Activated CD4-positive, alpha-beta T cell treated with anti-CD3 and anti-CD28 coated beads for 36 hours (primary cell): ENCODE measurements at places on chromosomes 2 and 18.

GRCh38 chr2:11196246-11196645 is 41.0 kb downstream of the SLC66A3 start:
- no peak for DNase-seq

DNA sequence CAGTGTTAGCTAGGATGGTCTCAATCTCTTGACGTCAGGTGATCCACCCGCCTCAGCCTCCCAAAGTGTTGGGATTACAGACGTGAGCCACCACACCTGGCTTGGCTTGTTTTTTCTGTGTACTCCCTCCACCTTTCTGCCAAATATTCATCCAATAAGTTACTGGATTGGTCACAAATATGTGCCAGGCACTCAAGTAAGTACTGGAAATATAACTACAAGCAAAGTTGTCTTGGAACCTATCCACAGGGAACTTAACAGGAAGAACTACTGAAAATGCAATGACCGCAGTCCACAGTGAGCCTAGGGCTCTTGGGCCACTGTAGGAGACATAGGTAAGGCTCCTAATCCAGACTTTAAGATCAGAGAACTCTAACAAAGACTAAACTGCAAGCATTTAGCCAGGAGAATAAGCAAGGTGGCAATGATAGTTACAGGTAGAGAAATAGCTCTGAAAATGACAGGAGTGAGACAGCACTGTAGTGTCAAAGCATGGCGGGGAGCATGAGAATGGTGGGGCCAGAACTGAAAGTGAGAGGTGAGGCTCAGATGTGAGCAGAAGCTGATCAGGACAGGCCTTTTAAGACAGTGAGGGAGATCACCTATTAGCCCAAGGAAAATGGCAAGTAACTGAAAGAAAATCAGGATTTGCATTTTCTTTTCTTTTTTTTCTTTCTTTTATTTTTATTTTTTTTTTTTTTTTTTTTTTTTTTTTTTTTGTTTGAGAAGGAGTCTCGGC is 252.1 kb downstream of the RBM43 start:
- no peak for DNase-seq

- DNase-seq, result no peak
Measured at GRCh38 chr18:66167829-66168684, 417.2 kb downstream of the CDH7 start.

DNA sequence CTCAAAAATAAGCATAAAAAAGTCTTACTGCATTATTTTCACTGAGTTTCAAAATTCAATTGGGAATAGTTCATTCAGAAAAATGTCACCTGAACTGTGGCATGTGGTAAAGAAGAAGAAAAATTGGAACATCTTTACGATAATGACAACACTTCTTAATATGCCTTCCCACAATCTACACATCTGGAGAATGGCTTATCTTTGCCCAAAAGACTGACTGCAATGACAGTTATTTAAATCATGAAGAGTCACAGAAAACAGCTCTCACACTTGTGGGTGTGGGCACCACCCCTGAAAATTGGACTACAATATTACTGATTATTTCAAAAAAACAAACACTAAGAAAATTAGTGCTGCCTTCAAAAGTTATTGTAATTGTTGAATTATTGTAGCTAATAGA is 152.3 kb downstream of the USP34 start:
- no peak for DNase-seq

- no peak for DNase-seq
Measured at GRCh38 chr18:25592804-25593360, 240.9 kb upstream of the ZNF521 start.

GRCh38 chr2:238102865-238103264 is 2.7 kb downstream of the ESPNL start:
- no peak for DNase-seq

- DNase-seq, result no peak
Measured at GRCh38 chr2:16335604-16335930, 330.1 kb downstream of the CYRIA start.

GRCh38 chr18:26919627-26920026 is 54.1 kb upstream of the AQP4 start:
- DNase-seq, result no peak

- no peak for DNase-seq
Measured at GRCh38 chr2:127906206-127906926, 20.6 kb upstream of the AMMECR1L start.

DNA sequence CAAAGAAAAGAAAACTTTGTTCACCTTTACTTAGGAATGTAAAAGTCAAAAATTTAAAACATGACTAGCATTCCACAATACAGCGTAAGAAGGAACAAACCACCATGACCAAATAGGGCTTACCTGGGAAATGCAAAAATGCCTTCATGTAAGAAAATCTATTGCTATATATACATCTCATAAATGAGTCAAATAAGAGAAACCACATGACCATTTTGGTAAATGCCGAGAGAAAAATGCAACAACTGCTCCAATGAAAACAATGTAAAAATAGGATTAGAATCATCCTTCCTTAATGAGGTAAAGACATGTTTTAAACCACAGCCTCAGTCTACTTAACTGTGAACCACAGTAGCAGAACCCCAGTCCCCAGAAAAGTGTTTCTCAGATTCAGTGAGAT is 49.4 kb downstream of the TGOLN2 start:
- DNase-seq, result no peak

DNA sequence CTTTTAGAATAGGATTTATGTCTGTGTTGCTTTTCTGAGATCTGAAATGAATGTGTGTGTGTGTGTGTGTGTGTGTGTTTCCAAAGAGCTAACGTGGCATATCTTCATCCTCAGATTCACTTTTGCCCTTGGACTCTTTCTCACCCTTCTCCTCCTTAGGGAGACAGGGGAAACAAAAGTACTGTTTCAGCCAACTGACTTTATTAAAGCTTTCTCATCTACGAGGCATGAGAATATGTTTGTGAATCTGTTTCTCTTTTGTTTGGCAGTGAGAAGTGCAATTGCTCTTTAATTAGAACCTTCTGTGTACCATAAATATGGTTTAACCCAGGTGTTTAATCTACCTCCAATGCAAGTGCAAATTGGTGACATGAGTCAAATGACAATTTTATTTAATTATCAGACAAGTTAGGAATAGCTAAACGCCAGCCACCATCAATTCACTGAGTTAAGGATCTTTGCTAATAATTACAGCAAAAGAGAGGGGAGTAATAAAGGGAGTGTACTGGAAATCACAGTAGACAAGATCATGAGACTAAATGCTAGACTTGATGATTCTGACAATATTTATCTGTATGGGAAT is 186.4 kb upstream of the COL3A1 start:
- DNase-seq, result no peak

DNA sequence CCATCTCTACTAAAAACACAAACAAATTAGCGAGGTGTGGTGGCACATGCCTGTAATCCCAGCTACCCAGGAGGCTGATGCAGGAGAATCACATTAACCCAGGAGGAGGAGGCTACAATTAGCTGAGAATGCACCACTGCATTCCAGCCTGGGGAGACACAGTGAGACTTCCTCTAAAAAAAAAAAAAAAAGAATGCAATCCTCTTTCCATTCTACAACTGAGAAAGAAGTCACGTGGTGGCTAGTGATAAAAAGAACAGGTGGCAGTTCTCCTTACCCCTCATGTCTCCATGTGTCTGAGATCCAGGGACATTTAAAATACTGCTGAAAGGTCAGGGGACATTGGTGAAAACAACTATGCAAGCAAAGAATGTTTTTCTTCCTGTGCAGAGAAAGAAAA is 24.4 kb upstream of the GPR39 start:
- DNase-seq, result no peak

DNA sequence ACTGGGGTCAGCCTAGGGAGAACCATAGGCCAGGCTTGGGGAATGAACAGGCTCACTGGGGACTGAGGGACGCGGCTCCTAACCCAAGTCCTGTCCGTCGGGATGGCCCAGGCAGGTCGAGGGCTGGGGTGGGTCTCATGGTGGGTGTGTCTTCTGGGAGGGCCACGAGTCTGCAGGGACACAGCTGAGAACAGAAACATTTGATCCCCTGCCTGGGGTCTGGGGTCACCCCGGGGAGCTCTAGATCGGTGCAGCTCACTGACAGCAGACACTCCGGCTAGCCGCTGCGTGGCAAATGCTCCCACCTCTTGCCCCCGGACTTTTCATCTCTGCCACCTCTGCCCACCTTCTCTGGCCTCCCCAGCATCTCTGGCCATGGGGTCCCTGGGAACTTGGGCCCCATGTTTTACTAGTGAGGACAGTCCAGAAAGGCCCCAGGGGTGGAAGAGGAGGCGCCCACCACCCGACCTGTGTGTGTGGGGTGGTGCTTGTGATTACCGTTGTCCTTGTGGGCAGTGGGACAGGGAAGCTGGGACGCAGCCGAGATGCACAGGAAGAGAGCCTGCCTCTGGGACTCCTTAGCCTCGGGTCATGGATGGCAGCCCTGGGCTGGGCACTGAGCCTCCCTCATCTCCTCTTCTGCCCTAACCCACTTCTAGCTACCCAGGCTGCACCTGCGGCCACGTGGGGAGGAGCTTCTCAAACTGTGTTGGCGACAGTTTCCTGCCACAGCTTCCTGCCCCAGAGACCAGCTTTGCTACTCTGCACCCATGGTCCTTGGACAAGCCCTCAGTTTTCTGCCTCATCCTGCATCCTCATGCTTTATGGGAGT is 4.9 kb downstream of the ZAP70 start:
- DNase-seq, result peak; percentile 86

- no peak for DNase-seq
Measured at GRCh38 chr18:5175378-5175777, 21.7 kb downstream of the AKAIN1 start.

GRCh38 chr18:55577812-55578539 is 10.0 kb downstream of the TCF4 start:
- no peak for DNase-seq

DNA sequence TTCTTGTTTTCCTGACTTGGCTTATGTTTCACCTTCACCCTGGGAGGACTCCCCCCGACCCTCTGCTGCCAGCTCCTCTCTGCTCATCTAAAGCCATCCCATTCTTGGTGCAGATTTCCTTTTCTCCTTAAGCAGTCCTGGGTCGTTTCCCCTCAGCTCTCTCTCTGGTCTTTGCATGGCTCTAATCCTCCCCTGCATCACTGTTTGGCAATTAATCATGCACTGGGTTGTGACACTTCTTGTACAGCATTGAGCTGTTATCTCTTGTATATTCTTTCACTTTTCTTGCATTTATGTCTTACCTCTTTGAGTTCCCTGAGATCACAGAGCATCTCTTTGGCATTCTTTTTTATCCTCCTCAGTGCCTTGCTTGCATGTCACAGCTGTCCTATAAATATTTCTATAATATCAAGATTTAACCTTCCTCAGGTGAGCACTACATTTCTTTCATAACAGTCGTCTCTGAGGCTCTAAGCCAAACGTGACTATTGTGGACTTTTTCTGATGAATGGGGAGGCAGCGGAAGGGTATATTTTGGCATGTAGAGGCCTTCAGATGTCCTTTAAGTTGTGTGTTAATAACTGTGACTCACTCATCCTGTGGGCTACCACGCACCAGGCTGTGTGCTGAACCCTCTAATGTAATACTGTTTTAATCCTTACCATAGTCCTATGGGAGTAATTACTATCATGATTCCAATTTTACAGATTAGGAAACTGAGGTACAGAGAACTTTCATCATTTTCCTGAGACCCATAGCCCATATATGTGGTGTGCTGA is 507.5 kb downstream of the SLC4A3 start:
- DNase-seq, result no peak

- no peak for DNase-seq
Measured at GRCh38 chr2:58006256-58006951, 40.2 kb upstream of the VRK2 start.

DNA sequence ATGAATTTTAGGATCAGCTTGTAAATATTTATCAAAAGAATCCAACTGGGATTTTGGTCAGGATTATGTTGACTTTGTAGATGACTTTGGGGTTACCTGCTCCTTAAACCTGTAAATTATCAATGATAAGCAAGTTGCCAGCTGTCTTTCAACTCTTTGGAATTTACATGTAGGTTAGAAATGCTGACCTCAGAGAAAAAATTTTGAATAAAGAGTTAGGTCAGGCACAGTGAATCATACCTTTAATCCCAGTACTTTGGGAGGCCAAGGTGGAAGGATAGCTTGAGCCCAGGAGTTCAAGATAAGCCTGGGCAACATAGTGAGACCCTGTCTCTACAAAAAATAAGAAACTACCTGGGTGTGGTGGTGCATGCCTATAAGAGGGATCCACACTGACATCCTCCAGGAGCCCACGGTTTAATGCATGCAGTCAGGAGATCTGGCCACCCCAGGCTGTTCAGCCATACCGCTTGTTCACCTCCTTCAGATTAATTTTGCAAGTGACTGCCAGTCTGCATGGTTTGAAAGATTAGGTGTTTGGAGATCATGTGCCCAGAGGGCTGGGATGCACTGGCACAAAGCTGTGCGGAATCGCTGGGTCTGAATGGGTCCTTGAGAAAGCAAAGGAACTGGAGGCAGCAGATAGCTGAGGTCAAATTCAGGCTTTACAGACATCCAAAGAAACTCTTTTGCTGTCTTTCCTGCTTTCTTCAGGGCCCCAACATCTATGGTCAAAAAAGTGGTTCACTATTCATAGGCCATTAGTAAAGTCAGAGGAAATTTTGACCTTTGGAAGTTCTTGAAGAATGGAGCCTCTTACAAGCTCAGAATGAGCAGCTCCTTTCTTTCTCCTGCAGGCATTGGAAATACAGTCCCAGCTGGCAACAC is 83.4 kb upstream of the TXNDC2 start:
- DNase-seq, result no peak

- DNase-seq, result no peak
Measured at GRCh38 chr2:126222278-126222677, 433.7 kb upstream of the GYPC start.

DNA sequence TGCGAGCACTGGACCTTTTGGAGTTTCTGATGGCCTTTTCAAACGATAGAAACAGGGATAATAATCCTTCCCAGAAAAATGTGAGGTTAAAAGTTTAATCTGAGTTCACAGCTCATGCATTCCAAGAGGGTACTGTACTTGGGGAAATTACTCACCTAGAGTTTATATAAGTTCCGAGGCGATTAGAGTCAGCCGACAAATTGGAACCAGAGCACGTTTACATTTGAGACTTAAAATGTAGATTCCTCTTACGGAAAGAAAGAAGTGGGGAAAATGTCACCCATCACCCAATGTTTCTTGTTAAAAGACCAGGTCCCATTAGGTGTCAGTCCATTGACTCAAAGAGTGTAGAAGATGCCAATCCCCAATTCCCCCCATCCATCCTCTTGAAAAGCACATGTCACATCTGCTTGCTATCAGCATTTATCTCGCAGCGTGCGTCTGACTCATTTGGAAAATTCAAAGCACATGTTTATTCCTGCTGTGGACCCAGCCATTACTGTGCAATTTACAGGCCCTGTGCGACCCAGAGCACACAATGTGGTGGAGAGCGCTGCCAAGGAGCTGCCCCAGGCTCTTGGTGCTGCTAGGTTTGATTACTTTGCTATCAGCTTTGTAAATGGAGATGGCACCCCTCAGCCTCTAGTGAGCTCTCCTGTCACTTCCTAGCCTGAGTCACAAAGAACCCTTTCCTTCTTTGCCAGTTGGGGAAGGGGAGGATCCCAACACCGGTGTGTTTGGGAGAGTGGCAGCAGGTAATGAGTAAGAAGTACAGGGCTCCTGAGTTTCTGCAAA is 104.8 kb downstream of the COLEC12 start:
- no peak for DNase-seq
